ENCODE measurements at places on chromosomes 3 and 15.
A peak's percentile ranks its signal among the peaks of the same experiment; 100 is the strongest.

- DNase-seq = no peak
- peak overlapping the region; percentile 90 for H3K27ac ChIP-seq
- H3K27me3 ChIP-seq = no peaks in the 10 kb centered on the region
- peak overlapping the region; percentile 65 for H3K4me3 ChIP-seq
- peaks cover 25% of the 10 kb centered on the region for H3K4me1 ChIP-seq
Observed at GRCh38 chr3:197877902-197878301, 72.1 kb upstream of the RPL35A start.

DNA sequence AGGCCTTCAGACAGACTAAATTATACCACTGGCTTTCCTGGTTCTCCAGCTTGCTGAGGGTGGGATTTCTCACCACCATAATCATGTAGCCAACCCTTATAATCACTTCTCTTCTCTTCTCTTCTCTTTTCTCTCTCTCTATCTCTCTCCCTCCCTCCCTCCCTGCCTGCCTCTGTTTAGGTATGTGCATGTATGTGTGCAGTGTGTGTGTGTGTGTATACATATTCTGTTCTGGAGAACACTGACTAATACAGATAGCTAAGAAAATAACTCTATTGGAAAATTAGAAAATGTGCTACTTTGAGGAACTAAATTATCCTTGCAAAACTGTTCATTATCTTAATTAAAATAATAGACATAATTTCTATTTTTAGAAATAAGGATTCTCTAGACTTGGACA lies 118.6 kb upstream of the GADL1 start:
- DNase-seq = no peak
- H3K4me3 ChIP-seq = no peak overlapping the region
- H3K27ac ChIP-seq = no peak overlapping the region
- no peaks in the 10 kb centered on the region for H3K36me3 ChIP-seq
- no peaks in the 10 kb centered on the region for H3K27me3 ChIP-seq
- peaks cover 20% of the 10 kb centered on the region for H3K4me1 ChIP-seq

DNA sequence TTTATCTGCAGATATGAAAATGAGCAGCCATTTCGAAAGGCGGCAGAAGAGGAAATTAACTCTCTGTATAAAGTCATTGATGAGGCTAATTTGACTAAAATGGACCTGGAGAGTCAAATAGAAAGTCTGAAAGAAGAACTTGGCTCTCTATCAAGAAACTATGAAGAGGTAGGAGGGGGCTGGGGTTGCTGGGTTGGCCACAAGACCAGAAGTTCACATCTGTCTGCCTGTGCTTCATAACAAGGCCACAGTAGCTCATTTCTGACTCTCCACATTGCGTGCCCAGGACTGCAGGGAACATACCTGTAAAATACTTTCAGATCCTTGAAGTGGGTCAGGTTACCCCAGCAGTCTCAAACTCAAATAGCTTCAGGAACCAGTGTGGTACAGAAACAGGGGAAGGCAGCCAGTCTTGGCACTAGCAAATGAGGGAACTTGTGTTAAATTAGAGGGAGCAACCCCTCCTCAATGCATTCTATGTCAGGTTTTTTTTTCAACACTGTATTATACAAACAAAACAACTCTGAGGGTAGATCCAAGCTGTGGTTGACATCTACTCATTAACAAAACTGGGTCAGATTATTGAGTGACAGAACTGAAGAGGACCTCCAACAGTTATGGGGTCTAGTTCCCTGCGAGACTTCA lies 48.7 kb downstream of the BFSP2 start:
- H3K27ac ChIP-seq = peak overlapping the region; percentile 80
- H3K36me3 ChIP-seq = no peaks in the 10 kb centered on the region
- peak; percentile 22 for DNase-seq
- H3K4me1 ChIP-seq = peaks cover 34% of the 10 kb centered on the region
- H3K4me3 ChIP-seq = peak overlapping the region; percentile 34

DNA sequence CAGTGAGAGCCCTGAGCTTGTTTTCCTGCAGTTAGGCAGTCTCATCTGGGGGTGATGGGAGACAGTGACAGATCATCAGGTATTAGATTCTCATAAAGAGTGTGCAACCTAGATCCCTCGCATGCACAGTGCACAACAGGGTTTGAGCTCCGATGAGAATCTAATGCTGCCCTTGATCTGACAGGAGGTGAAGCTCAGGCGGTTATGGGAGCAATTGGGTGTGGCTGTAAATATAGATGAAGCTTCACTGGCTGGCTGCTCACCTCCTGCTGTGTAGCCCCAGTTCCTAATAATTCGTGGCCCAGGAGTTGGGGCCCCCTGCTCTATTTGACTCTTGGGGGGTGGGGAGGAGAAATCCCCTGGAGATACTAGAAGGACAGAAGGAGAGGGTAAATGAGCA lies 309.4 kb upstream of the STT3B start:
- H3K4me3 ChIP-seq = no peak overlapping the region
- H3K36me3 ChIP-seq = peaks cover 8% of the 10 kb centered on the region
- no peaks in the 10 kb centered on the region for H3K27me3 ChIP-seq
- H3K27ac ChIP-seq = peak overlapping the region; percentile 31
- DNase-seq = no peak

DNA sequence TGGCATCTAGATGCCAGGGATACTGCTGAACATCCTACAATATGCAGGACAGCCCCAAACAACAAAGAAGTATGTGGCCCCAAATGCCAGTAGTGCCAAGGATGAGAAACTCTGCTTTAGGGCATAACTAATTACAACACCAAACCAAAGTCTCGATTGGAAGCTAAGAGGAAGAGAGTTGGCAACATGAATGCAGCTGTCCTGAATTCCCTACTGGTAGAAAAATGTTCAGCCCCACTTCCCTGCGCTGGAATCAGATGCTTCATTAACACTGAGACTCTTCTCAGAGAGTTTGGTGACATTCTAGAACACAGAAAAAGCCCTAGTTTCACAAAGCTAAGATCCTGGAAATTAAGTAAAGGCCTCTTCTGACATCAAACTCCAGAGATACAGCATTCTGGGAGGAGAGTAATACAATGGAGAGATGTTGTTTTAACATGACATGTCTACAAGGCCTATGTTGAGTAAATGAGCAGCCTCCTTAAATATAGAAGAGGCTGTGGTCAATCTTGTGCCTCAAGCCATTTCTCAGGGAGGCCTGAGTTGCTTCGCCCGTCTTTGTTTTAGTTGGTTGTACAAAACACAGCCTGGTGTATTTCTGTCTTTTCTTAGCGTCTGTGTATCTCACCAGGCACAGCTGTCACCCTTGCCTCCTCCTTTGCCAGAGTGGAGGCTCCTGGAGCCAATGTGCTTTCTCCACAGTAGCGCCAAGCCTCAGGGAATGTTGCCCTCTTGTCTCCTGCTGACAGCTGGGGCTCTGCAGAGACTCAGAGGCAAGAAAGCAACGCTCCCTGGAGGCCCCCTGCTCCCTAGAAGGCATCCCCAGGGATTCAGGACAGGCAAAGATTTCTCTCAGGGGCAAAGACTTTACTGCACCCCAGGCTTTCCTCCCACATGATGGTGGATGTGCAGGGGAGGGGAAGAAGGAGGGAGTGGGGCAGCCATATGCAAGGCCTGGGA lies 25.1 kb upstream of the CTNNB1 start:
- no peak overlapping the region for H3K27ac ChIP-seq
- DNase-seq = no peak
- H3K4me3 ChIP-seq = no peak overlapping the region
- no peaks in the 10 kb centered on the region for H3K36me3 ChIP-seq
- H3K27me3 ChIP-seq = peaks cover 17% of the 10 kb centered on the region
- no peaks in the 10 kb centered on the region for H3K4me1 ChIP-seq

DNA sequence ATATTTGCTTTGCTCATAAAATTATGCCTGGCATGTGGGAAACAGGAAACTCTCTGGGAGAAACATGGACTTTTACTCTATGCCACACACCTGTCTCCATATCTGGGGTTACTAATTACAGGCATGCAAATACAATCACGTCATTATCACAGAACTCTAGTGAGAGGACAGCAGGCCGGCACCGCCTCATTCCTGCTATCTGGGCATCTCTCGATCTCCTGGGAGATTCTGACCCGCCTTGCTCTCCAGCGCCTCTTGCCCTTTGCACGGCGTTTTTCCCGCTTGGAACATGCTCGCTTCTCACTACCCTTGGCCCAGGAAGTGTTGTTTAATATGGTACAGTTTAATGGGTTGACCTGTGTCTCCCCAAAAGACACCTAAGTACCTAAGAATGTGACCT lies 45.4 kb upstream of the PARL start:
- DNase-seq = no peak
- H3K27me3 ChIP-seq = no peaks in the 10 kb centered on the region
- H3K4me1 ChIP-seq = no peaks in the 10 kb centered on the region
- H3K27ac ChIP-seq = no peak overlapping the region
- H3K4me3 ChIP-seq = no peak overlapping the region
- peaks cover 2% of the 10 kb centered on the region for H3K36me3 ChIP-seq

GRCh38 chr3:112293368-112294321 lies at the start of gene SLC9C1:
SLC9C1 (minus strand) TSS chr3:112294216; CDS start chr3:112286791, 7,425 bp downstream.
- H3K27me3 ChIP-seq = no peaks in the 10 kb centered on the region
- DNase-seq = peak; percentile 36
- H3K36me3 ChIP-seq = no peaks in the 10 kb centered on the region
- H3K4me1 ChIP-seq = peaks cover 49% of the 10 kb centered on the region

- no peak overlapping the region for H3K4me3 ChIP-seq
- peaks cover 21% of the 10 kb centered on the region for H3K27me3 ChIP-seq
- no peaks in the 10 kb centered on the region for H3K36me3 ChIP-seq
- no peak overlapping the region for H3K27ac ChIP-seq
Observed at GRCh38 chr15:70415398-70415797, 317.7 kb upstream of the TLE3 start.

- H3K27ac ChIP-seq = no peak overlapping the region
- H3K27me3 ChIP-seq = no peaks in the 10 kb centered on the region
- H3K36me3 ChIP-seq = no peaks in the 10 kb centered on the region
- no peak overlapping the region for H3K4me3 ChIP-seq
Observed at GRCh38 chr3:81295906-81296577, 465.4 kb downstream of the GBE1 start.

DNA sequence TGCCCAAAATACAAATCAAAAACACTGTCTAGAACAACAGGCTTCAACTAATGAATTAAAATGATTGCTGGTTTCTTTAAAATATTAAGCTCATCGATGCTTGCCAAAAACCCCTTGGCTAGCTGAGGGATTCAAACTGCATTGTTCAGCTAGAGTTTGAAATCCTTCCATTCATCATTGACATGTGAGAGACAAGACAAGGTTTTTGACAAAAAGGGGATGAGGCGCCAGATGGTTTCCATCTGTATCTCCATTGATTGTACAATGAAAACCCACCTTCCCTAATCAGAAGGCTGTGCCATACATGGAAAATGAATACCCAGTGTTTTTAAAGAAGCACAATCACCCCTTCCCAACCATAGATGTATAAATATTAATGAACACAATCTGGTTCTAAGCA lies 67.8 kb downstream of the THRB start:
- no peaks in the 10 kb centered on the region for H3K4me1 ChIP-seq
- H3K27me3 ChIP-seq = no peaks in the 10 kb centered on the region
- H3K4me3 ChIP-seq = no peak overlapping the region

GRCh38 chr15:95291898-95292472 lies 1038.5 kb upstream of the NR2F2 start:
- H3K4me1 ChIP-seq = peaks cover 47% of the 10 kb centered on the region
- H3K27me3 ChIP-seq = peaks cover 40% of the 10 kb centered on the region
- H3K36me3 ChIP-seq = peaks cover 7% of the 10 kb centered on the region
- no peak overlapping the region for H3K27ac ChIP-seq

GRCh38 chr3:187458921-187459320 lies 90.7 kb downstream of the RTP4 start:
- H3K36me3 ChIP-seq = no peaks in the 10 kb centered on the region
- H3K27me3 ChIP-seq = peaks cover 1% of the 10 kb centered on the region
- no peak overlapping the region for H3K27ac ChIP-seq
